NCI-H2081 (cell line): ENCODE measurements at places on chromosomes 12 and 14.

DNA sequence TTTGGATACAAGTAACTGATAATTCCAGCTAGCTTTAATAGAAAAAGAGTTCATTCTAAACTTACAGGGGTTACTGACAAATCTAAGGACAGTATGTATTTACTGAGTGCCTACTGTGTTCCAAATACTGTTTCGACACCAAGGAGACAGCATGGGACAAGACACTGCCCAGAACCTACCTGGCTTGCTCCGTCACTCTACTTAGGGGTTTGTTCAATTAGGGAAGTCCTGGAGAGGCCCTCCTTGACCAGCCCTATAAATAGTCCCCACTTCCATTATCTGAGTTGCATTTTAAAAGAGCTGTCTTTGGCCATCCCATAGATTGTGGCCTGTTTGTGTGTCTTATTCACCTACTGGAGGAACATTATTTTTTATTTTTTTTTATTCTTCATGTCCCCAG is 129.5 kb upstream of the ATF1 start:
- DNase-seq: no peak

DNA sequence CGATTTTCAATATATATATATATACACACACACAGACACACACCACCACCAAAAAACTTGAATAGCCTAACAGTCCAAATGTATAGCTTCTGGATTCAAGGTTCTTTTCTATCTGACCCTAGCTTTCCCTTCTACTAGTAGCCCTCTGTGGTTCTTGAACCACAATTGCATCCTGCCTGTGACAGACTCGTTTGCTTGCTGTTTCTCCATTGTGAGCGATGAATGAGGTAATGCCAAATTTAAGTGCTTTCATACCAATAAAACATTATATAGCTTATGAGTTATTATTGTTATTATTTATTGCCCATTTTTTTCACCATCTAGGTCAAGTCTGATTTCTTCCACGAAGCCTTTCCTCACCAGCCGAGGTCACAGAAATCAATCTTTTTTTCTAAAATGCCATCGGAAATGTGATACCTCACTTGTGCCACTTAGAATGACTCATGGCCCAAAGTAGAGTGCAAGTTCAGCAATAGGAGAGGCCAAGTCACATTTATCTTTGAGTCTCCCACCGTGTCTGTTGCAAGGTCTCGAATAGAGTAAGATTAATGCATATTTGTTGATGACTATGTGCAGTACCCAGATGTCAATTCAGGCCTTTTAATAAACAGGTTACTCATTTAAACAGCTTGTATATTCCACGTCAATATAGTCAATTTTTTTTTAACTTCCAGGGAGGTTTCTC is 1015.8 kb upstream of the SEL1L start:
- DNase-seq: no peak

- no peak for DNase-seq
These were observed 15.0 kb downstream of the CAPZA3 start for GRCh38 chr12:18752947-18753346.

DNA sequence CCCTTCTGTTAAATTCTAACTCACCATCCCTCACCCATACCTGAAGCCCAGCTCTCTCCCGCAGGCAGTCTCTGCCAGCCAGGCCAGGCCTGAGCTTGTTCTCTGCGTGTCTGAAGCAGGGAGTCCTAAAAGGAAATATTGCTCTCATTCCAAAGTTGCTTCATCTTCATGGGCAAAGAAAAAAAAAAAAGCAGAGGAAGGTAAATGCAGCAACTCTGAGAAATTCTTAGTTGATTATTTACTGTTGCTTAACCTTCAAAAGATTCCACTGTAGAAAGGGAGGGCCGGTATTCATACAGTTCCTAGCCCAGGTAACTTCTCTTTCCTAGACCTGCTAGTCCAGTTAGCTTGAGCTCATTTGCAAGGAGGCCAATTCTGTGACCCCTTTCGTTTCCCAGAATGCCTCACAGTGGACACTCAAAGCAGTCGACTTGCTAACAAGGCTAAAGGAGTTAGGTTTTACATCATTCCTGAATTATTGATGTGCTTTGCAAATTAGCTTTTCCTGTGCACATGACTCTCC is 193.5 kb upstream of the EEA1 start:
- no peak for DNase-seq
